Immature natural killer cell (primary cell): ENCODE measurements at places on chromosomes 2 and 18.

GRCh38 chr2:233976690-233977294, 59.6 kb downstream of the TRPM8 start:
- peak; percentile 71 for DNase-seq

- no peak for DNase-seq
Measured at GRCh38 chr2:23905155-23905554, 21.8 kb downstream of the ATAD2B start.

- no peak for DNase-seq
Measured at GRCh38 chr18:42336139-42336538, 381.1 kb downstream of the PIK3C3 start.

DNA sequence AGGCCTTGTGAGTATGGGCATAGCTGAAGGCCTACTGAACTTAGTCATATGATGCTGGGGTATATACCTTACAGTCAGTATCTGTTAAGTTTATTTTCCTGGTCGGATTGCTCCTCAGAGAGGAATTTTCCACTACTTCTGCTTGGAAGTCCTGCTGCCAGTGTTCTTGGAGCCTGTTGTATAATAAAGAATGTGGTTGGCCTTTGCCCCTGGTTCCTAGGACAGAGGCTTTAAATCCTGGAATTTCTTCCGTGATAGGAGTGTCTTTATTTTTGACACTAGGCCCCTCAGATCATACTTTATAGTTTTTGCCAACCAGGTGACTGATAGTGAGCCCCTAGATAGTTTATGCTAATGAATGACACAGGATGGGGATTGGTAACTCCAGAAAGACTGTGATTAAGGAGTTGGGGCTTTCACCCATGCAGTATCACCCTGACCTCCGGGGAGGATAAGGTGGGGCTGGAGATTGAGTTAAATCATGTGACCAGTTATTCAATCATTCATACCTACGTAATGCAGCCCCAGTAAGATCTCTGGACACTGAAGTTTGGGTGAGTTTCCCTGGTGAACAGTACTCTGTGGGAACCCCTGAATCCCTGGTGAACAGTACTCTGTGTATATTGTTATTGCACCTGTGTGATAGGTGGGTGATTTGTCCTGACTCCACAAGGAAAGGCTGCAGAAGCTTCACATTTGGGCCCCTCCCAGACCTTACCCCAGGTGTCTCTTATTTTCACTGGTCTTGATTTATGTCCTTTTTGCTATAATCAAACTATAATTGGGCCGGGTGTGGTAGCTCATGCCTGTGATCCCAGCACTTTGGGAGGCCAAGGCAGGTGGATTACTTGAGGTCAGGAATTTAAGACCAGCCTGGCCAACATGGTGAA, 56.9 kb downstream of the COMMD1 start:
- no peak for DNase-seq

- peak; percentile 38 for DNase-seq
Measured at GRCh38 chr18:46213295-46213694, 109.1 kb downstream of the HAUS1 start.

DNA sequence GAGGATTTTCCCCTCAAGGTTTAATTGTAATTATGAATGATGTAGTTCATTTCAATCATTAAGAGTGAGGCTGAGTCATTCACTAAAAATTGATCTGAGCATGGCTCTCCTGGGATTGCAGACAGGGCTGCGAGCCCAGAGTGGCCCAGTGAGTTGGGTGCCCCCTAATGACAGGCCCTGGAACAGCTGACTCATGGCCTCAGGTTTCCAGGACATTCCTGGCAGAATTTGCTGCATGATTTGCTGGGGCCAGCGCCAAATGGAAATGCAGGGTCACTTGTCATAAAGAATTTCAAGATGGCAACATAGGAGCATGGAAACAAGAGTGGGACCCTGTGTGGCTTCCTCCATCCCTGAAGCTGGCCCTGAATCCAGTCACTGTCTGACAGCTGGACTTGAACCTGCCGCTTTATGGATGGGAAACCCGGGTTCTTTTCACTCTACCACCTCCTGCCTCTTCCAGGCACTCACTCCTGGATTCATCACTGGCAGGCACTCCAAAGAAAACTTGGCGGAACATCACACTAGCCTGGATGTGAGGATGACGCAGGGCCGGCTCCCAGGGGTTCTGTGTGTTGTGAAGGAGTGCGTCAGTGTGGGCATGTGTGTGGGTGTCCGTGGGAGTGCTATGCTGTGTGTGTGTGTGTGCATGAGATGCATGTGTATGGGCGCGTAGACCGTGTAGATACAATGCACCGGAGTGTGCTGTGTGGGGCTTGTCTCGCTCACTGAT, 15.2 kb downstream of the OTOF start:
- DNase-seq = no peak

DNA sequence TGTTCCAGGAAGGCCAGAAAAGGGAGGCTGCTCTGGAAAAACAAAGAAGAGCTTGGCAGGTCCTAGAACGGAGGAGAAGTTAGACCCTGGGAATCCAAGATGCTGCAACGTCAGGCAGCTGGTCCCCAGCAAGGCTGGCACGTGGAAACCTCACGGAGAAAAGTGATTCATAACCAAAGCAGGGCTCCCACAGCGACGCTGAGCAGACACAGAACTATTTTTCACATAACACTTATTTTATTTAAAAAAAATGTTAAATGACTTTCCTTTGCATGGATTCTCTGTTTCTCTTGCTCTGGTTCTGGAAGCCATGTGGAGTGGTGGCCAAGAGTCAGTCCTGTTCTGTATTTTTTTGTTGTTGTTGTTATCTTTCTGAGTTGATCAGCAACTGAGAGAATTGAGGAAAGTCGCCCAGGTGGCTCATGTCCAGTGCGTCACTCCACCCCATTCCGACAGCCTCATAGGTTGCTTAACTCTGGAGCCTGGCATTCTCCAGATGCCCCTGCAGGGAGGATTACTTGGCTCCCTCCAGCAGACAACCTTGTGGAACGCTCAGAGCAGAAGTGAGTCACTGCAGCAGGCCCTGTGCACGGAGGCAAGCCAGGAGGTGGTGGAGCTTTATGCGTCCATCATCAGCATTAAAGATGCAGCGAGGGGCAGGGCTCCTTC, 229.9 kb upstream of the HDAC4 start:
- DNase-seq = peak; percentile 22

- DNase-seq = peak; percentile 89
Measured at GRCh38 chr2:11465485-11466306, at the start of gene E2F6. Gene E2F6, minus strand, starts transcription at chr2:11466161. Its CDS starts 282 bp downstream, at chr2:11465879.

DNA sequence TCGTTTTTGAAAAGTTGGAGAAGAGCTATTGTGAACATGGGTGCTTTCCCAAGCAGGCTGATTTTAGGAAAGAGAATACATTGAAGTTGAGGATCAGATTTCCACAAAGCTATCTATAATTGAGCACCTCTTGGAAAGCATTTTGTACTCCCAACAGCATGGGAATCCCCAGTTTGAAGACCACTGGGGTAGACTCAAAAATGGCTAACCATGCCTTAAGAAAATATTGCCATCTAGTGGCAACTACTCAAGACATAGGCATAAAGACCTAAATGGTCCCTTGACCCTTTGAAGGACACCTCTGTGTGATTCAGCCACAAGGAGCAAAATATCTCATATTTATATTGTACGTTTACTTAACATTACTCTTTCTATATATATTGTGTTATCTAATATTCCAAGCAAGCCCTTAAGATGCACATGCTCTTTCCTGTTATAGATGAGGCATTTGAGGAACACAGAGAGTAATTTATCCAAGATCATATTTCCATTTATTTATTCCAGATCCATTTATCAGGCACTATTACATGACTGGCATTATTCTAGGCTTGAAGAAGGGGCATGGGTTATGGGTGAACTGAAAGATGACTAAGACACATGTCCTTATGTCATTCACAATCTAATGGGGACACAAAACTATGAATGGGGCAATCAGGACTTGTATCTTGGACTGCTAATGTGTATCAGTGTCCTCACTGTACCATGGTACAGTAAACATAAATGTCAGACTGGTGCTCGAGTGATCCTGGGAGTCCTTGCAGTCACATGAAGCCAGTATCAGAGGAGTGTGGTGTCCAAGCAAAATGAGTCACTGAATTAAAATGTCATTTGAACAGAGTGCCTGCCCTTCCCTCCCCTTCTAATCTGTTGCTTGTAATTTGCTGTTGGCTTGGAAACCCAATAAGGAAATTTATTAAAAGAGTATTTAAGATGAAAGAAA, 121.0 kb upstream of the XPO1 start:
- no peak for DNase-seq

DNA sequence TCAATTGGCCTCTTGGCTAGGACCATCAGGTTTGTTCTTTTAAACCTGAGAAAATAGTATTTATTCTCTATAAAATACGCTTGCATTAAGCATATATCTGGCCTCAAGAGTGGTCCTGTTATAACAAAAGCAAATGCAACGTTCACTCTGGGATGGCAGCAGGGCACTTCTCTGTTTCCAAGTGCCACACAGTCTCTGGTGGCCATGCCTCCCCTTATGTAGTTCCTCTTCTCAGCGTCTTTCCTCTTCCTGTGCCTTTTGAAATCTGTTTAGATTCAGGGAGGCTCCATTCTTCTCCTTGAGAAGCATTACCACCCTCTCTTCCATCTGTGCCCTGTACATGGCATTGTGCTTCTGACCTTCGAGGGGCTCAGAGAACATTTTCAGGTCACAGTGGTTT, 51.9 kb downstream of the TSHZ1 start:
- DNase-seq = no peak
